ENCODE measurements at places on chromosomes 7 and 10.
A peak's percentile ranks its signal among the peaks of the same experiment; 100 is the strongest.

DNA sequence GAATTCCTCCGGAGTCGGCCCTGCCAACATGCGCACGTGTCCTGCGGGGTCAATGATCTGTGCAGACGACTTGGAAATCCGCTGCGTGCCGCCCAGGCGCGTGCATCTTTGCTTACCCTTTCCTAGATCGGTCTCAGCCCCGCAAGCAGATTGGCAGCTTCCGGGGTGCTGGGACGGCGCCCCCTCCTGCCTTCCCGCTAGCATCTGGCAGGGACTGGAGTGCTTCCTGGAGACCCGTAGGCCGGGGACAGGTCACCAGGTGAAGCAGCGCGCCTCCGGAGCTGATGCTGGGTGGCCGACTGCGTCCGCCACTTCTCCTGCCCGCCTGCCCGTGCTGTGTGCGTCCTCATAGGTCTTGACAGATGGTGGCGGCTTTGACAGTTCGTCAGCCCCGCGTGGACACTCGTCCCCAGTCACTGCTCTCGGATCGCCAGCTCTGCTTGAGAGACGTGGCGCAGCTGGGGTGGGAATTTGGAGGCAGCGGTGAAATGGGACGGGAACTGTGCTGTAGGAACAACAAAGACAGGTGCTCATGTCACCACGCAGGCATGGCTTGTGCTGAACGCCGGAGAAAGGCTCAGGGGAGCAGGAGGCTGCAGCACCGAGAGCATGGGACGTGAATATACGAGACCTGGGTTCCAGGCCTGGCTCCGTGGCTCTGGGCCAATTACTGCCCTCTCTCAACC, 21.9 kb upstream of the KCNK18 start:
- DNase-seq: no peak

GRCh38 chr10:70458329-70459060, 17.0 kb upstream of the NODAL start:
- peak; percentile 84 for DNase-seq

GRCh38 chr7:34454381-34454780, 203.6 kb upstream of the NPSR1 start:
- DNase-seq: no peak

GRCh38 chr7:148865283-148865682, 18.8 kb downstream of the EZH2 start:
- DNase-seq: no peak
